T-cell (primary cell): ENCODE measurements at places on chromosomes 7 and 10. TPM values are rescaled to one million over a fixed set of nuclear protein-coding genes. Genes with fewer than 3 reads are reported as not detected.
A peak's percentile ranks its signal among the peaks of the same experiment; 100 is the strongest.

DNA sequence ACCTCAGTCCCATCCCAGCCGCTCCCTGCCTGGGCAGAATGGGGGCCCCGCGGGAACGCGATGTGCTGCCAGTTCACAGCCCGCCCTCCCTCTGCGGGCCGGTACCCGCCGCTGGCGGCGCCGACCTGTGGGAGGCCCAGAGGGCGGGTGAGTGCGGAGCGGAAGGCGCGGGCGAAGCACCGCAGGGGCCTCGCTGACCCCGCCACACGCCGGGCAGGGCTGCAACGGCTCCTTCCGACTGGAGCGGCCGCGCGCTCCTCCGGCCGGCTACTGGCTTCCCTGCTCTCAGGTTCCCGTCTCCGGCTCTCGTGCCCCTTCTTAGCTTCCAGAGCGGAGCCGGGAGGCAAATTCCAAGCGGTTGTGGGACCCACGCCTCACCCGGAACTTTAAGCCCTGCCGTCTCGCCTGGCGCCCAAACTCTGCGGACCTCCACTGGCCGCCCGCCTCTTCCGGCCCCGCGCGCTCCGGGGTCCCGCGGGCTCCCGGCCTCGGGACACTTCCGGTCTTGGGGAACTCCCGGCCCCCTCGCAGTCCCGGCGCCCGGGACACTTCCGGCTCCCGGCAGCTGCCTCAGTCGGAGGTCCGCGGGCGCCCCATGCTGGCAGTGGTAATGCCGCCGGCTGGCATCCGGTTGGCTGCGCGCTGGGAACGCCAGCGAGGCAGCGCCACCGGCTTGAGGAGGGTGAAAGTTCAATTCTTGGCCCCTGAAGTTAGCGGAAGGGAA lies at the start of gene CYREN:
Gene CYREN (minus strand): TSS at position 434 of the 724 bp plus-strand sequence. CDS start 1,785 bp downstream, outside the sequence.
- peak within 1 kb of the TSS; percentile 98 for H3K27ac ChIP-seq
- H3K4me3 ChIP-seq, result peak within 1 kb of the TSS; percentile 73
- DNase-seq, result peak; percentile 82
- H3K36me3 ChIP-seq, result peaks cover 19% of the 10 kb centered on the region
- peaks cover 10% of the 10 kb centered on the region for H3K4me1 ChIP-seq

DNA sequence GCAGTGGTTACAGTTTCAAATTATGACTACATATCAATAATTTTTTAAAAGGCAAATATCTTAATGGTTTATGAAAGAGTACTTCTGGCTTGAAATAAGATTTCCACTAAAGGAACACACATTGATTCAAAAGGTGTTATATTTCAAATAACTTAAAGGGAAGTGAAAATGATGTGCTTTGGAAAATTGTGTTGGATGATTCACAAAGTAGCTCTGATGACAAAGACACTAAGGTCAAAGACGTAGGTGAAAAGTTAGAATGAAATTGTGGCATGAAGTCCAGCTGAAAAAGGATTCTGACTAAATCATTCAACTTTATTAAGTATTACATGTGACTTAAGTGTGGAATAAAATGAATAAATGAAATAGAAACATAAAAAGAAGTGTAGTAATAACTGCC lies 20.8 kb upstream of the OR2A5 start:
- no peak overlapping the region for H3K27ac ChIP-seq
- no peaks in the 10 kb centered on the region for H3K4me1 ChIP-seq
- H3K36me3 ChIP-seq, result no peaks in the 10 kb centered on the region
- H3K4me3 ChIP-seq, result no peak overlapping the region

MACC1 gene
- total RNA-seq, result 0.39 TPM

DNA sequence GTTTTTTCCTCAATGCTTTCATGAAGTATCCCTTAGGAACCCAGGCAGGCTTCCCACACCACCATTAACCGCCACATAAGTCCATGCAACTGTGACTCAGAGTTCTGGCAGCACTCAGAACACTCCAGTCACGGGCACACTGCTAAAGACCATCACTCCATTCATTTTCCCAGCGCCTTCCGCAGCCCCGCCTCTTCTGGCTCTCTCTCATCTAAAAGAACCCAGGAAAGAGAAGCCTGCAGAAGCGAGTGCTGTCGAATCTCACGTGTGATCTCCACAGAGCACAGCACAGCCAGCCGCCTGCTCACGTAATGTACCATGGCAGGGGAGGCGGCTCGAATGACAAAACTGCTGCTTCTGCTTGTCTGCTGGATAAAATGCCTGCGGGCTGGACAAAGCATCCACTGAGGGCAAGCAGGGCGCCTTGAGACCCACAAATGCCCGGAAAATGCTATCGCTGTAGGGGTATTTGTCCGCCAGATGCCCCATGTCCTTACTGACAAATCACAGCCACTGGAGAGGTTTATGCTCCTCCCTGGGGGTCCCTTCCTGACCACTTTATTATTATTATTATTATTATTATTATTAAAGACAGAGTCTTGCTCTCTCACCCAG lies 1.8 kb downstream of the PSMG3 start:
- peaks cover 11% of the 10 kb centered on the region for H3K36me3 ChIP-seq
- no peak overlapping the region for H3K4me3 ChIP-seq
- DNase-seq, result no peak
- H3K27ac ChIP-seq, result no peak overlapping the region

DNA sequence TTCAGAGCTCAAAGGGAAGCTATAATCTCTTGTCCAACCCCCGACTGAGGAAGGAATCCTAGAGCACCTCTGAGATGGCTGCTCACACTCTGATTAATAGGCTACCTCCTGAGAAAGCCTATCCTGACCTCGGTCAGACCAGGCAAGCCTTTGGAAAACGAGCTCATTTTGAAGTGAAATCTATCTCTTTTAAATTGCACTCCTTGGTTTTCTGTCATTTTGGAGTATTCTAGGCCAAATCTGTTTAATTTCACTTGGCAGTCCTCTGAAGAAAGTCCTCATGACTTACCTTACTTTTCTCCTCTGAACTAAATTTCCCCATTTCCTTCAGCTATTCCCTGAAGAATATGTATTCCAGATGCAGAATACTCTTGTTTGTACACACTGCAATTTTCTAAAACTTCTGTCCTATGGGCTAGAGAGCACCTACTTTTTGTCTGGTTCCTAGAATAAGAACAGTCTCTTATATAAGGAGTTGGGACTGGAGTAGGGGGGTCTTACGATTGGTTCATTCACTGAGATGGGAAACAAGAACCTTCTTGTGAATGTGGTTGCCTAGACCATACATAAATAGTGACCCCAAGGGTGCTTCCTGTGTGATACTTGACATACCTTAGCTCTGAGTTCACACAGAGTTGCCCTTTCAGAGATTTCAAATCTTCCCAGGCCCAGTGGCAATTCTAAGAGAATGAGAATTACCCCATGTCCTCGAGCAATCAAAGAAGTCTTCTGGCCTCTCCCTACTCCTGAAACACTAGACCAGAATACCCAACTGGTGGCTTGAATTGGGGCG lies 31.9 kb upstream of the HPS1 start:
- H3K27me3 ChIP-seq, result no peaks in the 10 kb centered on the region
- no peaks in the 10 kb centered on the region for H3K4me1 ChIP-seq
- no peak overlapping the region for H3K4me3 ChIP-seq
- DNase-seq, result no peak
- no peaks in the 10 kb centered on the region for H3K36me3 ChIP-seq

- no peak overlapping the region for H3K4me3 ChIP-seq
- H3K36me3 ChIP-seq, result no peaks in the 10 kb centered on the region
- no peak for DNase-seq
- no peaks in the 10 kb centered on the region for H3K27me3 ChIP-seq
- H3K4me1 ChIP-seq, result no peaks in the 10 kb centered on the region
- no peak overlapping the region for H3K27ac ChIP-seq
Observed at GRCh38 chr10:116138897-116139296, 134.1 kb downstream of the GFRA1 start.

GRCh38 chr10:73853196-73853595 lies 21.2 kb downstream of the CAMK2G start:
- H3K27ac ChIP-seq, result no peak overlapping the region
- no peak for DNase-seq
- H3K4me3 ChIP-seq, result no peak overlapping the region
- H3K36me3 ChIP-seq, result peaks cover 81% of the 10 kb centered on the region
- no peaks in the 10 kb centered on the region for H3K27me3 ChIP-seq

GRCh38 chr10:29804025-29804852 lies 169.5 kb upstream of the SVIL start:
- DNase-seq, result no peak
- no peak overlapping the region for H3K27ac ChIP-seq
- H3K4me3 ChIP-seq, result no peak overlapping the region
- no peaks in the 10 kb centered on the region for H3K36me3 ChIP-seq
- H3K4me1 ChIP-seq, result no peaks in the 10 kb centered on the region

CADPS2 gene
- total RNA-seq, result not detected

- no peak for DNase-seq
- no peaks in the 10 kb centered on the region for H3K4me1 ChIP-seq
- H3K27ac ChIP-seq, result no peak overlapping the region
- no peak overlapping the region for H3K4me3 ChIP-seq
- no peaks in the 10 kb centered on the region for H3K27me3 ChIP-seq
- no peaks in the 10 kb centered on the region for H3K36me3 ChIP-seq
Observed at GRCh38 chr10:128781637-128782036, 655.4 kb upstream of the MKI67 start.

RADIL gene
- total RNA-seq, result not detected
